IPS DF 19.7 (cell line): ENCODE measurements at places on chromosomes 12 and 14.

DNA sequence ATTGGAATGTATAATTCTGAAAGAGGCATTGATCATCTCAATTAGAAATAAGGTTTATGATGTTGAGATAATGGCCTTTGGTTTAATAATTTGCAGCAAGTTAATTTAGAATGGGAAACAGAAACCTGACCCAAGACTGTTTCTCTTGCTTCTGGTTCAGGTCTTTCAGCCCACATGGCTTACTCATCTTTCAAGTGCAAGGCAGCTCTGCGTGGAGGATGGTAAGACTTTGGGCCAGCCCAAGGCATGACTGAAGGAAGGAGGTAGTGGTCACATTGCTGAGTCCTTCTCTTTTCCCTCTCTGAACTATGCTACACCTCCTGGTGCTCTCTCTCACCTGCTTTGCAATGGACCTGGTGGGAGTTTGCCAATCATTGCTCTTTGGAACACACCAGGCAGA, 98.7 kb downstream of the CAND1 start:
- no peak for DNase-seq

DNA sequence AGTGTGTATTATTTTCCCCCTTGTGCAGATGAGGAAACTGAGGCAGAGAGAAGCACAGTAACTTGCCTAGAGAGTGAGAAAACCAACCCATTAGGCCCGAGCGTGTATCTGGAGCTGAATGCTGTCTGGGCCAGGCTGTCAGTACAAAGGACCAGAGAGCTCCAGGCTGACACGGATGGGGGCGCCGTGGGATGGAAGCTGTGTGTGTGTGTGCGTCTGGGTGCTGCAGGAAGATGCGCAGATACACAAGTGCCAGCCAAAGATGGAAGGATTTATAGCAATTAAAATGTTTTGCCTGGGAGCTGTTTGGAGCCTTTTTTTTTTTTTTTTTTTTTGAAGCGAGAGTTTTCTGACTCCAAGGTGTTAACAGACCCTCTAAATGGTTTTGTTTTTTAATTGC, 53.7 kb upstream of the GPATCH2L start:
- DNase-seq, result no peak

DNA sequence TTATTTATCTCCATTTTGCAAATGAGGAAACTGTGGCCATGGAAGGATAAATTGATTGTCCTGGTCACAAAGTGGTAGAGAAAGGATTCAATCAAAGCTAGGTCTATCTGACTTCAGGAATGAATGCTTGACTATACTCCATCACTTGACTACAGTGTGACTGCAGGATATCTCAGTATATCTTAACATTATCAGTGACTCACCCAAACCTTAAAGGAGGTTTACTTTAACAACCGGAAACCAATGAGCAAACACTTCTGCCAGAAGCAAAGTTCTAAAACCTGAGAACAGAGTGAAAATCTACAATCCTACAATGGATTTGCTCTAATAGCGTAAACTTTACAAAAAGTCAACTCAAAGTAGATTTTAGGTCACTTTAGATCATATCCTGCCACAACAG, 277.0 kb downstream of the CEP128 start:
- DNase-seq, result no peak

DNA sequence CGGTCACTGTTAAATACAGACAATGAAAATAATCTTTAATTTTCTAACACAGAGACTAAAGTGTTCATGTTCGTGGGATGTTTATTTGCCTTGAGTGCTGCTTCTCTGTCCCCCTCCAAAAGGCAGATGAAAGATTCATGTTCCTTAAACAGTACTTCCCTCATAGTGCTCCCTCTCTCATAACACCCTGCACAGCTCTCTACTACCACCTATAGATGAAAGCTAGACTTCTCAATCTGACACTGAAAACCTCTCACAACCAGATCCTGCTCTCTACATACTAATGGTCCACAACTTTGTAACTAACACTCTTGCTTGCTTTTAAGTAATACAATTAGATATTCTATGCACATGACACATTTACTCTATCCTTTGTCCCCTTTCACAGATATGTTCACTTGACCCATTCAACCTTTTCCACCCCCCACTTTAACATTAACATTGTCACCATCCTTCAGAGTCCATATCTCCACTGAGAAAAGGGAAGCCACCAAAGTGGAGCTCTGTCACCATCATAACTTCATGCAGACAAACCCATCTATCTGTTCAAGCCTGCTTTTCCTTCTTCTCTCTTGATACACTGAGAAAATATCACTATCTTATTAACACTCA, 266.4 kb upstream of the USP15 start:
- peak; percentile 30 for DNase-seq

DNA sequence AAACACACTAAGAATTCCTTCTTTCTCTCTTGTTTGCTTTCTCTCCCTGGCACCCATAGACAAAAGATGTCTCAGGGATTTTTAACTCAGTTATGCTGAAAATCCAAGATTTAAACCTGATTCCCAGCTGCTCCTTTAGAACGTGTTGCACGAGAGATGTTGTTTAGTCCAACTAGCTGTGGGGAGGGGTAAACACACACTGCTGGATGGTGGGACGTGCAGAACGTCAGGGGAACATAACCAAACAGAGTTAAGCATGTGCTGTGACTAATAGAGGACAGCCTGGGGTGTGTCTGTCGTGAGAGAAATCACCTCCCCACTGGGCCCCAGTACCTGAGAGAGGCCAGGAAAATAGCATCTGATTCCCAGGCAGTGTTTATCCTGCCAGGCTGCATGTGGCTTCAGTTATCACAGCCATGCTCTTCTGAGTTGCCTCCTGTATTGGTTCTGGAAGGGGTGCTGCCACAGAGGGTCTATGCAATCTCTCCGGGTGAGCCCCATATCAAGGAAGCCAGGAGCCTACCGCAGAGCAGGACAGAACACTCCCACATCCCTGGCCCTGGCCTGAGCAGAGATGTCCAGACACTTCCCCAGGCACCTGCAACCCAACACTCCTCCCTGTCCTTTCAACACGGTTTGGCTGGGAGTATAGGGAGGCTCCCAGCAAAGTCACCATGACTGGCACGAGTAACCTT, 112.7 kb upstream of the EGLN3 start:
- no peak for DNase-seq

- no peak for DNase-seq
Measured at GRCh38 chr12:95328708-95329107, 111.1 kb downstream of the VEZT start.

- no peak for DNase-seq
Measured at GRCh38 chr12:5059358-5059757, 15.7 kb downstream of the KCNA5 start.

GRCh38 chr12:66594688-66595087, 84.2 kb downstream of the GRIP1 start:
- no peak for DNase-seq

DNA sequence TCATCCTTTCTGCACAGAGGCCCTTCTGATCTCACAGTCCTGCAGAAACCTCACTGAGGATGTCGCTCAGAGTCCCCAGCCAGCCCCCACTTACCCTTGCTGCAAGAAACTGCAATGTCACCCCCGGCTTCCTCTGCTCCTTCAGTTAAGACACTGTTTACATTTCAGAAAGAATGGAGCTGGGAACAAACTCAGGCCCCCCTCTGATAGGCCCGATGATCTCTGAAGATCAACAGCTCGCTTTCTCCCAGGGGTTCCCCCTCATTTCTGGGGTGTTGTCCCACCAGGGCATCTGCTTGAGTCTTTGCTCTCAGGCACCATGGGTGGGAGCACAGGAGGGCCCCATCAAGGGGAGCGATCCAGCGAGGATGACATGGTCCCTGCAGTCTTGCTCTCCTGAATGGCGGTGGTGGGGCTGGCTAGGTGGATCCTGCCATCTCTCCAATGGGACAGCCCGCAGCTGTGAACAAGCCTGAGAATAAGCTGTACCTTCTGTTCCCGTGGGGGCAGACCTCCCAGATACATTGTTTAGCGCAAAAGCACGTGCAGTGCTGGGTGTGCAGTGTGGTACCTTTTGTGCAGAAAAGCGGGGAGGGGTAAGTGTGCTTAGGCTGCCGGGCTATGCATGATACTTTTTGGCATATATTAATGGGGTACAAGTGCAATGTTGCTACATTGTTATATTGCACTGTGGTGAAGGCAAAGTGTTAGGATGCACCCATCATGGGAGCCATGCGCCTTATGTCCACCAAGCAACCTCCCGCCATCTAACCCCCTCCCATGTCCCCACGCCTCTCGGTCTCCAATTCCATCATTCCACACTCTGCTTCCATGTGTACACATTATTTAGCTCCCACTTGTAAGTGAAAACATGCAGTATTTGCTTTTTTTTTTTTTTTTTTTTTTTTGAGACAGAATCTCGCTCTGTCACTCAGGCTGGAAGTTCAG, 6.7 kb upstream of the NCOR2 start:
- no peak for DNase-seq

- DNase-seq, result no peak
Measured at GRCh38 chr12:64173456-64173855, 48.6 kb downstream of the KICS2 start.

DNA sequence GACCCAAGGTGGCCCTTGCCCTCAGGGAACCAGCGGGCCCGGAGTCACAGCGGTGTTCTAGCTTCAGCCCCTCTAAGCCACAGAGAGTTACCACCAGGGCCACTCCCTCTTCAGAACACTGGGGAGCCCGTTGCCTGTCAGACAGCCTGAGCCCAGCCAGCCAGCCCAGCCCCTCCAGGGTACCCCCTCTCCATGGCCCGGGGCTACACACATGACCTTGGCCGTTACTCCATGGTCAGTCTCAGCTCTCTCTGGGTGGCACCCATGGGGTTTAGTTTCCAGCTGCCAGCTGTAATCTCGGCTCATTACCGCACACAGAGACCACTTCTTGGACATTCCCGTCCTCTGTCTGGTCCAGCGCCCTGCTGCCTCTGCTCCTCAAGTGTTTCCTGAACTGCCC, 35.0 kb downstream of the PPP2R5C start:
- DNase-seq, result no peak
